ENCODE measurements at places on chromosomes 11 and 22.

DNA sequence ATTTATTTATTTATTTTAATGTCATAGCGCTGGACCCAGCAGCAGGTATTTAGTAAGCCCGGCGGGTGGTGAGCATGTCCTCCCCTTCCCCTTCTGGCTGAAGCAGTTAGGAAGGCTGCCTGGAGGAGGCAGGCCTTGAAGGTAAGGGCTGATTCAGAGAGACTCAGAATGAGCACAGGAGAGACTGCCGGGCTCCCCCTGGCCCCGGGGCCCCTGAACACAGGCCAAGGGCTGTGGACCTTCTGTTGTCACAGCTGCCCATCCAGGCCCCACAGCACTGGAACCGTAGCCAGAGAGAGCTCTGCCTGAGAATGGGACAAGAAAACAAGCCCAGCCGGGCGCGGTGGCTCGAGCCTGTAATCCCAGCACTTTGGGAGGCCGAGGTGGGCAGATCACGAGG is 52.8 kb downstream of the KCNJ4 start:
- DNase-seq: no peak

DNA sequence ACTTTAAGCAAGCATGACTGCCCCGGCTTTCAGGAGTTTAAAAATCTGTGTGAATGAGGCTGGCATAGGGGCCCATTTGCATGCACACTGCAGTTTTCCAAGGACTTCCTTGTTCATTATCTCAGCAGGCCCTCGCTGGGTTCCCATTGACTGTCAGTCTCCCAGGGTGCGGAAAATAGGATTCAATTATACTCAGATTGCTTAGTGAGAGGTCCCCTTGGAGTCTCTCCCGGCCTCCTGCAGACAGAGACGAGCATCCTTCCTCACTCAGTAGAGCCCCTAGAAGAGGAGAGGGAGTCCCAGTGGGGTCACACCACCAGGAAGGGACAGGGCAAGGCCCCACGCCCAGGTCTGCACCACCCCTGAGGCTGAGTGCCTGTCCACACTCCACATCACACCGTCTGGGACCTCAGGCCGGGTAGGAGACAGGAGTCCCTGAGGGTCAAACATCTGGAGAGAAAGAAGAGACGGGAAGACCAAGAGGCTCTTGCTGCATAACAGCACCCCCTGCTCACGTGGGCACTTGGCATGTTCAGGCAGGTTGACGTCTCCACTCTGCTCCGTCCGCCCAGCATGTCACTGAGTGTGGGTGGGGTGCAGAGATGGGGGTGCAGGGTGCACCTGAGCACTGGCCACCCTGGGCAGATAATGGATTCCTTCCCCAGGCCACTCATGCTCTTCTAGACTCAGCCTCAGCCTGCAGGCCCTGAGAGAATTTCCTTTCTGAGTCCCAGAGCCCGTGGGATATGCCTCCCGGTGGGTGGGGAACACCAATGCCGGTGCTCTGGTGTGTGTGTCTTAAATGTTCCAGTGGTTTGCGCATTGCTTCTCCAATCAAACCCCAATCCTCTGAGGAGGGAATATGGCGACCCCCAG is 58.8 kb downstream of the MCM5 start:
- no peak for DNase-seq

GRCh38 chr22:22343581-22344296 is 99.2 kb downstream of the VPREB1 start:
- no peak for DNase-seq

DNA sequence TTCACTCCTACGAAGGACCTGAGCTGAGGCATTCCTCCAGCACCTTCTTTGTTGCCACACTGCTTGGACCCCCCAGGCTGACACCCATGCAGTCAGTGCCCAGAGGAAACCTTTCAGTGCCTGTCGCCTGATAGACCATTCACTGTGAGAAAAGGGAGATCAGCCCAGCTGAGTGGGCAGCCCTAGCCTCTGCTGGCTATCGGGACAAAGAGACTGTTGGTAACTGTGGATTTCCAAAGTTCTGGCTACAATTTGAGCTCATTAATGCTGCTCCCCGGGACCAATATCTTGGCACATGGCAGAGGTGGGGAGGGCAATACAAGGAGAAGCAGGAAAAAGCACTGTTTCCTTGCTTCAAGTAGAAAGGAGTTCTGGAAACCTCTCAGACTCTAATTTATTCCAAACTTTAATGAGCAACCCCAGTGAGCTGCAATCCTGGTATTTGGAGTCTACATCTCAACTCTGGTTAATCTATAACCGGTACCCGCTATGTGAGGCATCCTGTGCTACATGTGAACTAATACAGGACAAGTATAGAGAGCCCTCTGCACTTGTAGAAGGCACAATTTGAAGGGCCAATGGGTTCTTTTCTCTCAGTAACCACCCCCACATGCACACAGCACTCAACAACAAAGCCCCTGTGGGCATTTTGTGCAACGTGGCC is 200.7 kb upstream of the NCAM1 start:
- no peak for DNase-seq

- DNase-seq: peak; percentile 47
Observed at GRCh38 chr22:25475257-25476022, 89.0 kb upstream of the GRK3 start.

DNA sequence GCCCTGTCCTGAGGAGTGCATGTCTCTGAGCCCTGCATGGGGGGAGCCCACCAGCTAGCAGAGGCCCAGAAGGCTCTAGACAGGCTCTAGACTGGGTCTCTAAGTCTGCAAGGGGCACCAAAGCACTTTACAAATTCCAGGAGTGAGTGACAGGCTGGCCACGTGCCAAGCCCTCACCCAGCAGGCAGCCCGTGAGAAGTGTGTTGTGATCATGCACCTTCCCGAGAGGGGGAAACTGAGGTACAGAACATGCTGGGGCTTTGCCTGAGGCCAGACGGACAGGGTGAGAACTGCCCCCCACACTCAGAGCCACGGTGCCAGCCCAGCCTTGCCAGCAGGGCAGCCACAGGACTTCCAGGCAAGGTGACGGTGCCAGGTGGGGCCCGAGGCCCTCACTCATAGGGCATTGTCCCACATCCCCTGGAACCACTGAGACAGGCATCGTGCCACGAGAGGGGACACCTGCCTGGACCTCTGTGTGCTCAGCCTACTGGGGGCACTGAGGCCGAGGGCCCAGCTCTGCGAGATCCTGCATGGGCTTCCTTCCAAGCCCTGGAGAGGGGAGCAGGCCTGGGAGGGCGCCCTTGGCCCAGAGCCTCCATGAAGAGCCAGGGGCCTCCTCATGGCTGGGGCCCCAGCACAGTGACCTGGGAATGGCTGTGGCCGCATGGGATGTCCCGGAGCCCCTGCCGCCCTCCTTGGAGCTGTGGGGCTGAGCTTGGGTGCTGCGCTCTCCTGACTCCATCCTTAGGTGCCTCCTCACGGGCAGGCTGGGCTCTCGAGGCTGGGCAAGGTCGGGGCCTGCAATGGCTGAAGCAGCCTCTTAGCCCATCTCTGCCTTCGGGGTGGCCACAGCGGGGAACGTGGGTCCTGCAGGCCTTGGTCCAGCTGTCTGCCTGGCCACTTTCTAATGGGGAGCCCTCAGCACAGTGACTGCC is 121.5 kb downstream of the KCNQ1OT1 start:
- no peak for DNase-seq

GRCh38 chr11:97019754-97020153 is 629.9 kb downstream of the JRKL start:
- no peak for DNase-seq

DNA sequence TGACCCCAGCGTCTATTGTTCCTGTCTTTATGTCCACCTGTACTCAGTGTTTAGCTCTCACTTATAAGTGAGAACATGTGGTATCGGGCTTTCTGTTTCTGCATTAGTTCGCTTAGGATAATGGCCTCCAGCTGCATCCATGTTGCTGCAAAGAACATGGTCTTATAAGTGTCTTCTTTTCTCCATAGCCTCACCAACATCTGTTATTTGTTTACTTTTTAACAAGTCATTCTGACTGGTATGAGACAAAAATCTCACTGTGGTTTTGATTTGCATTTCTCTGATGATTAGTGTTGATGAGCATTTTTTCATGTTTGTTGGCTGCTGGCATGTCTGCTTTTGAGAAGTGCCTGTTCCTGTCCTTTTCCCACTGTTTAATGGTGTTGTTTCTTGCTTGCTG is 21.7 kb upstream of the SLN start:
- no peak for DNase-seq

DNA sequence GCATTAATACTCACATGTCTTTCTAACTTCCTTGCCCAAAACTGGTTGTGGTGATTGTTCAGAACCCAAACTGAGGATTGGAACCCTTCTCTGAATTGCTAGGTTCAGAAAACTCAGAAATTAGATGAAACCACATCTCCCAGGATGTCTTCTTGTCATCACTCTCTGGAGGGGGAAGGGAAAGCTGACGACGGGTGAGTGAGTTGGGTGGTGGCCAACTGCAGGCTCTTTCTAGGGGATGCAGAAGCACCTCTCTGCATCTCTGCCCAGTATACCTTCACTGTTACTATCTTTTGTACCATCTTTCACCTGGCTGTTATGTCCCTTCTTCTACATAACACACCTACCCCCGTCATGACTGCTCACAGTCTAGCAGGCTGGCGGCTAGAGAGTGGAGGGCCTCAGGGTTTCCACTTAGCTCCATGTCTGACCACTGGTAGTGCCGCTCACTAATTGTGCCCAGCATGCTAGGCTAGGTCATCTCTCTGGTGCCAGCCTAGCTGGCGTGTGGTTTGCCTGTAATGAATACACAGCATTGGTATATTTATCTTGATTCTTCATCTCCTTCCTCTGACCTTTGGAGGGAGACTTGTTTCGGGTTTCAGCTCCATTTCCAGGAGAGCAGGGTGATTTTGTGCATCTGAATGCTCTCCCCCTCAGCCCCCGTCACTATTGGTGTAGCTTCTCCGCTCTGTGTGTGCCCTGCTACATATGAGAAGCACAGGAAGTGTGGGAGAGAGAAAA is 7.3 kb downstream of the GRAMD1B start:
- DNase-seq: no peak

DNA sequence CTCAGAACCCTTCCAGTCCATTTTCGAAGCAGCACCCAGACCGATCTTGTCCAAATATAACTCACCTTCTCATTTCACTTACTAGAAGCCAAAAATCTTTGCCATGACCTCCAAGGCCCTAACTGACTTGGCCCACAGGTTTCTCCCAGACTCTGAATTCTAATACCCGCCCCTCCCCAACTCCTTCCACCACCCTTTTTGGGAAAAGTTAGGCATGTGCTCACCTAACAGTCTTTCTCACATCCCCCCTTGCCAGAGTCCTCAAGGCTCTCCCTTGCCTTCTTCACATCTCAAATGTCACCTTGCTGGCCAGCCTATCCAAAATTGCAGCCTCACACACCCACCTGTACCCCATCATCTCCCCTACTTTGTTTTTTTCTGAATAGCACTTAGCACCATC is 369.3 kb downstream of the NXPE2 start:
- DNase-seq: no peak

DNA sequence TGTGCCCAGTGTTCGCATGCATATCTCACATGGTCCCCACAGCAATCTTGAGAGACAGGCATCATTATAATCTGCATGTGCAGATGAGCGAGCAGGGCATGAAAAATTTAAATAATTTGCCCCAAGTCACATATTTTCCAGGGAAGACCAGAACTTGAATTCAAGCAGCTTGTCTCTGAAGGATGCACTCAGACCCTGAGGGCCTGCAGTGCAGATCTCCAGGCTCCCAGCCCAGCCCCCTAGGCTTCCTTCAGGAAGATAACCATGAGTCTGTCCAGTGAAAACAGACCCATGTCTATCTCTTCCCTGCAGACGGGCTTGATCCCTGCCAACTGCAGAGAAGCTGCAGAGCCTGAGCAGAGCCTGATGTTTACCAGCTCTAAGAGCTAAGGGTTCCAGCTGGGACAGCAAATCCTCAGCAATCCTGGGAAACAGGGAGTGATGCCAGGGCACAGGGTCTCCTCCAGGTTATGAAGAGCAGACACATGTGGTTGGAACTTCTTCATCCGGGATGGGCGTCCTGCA is 55.1 kb downstream of the NAV2 start:
- DNase-seq: no peak

GRCh38 chr11:87878373-87878825 is 296.8 kb downstream of the RAB38 start:
- DNase-seq: no peak

- peak; percentile 91 for DNase-seq
Observed at GRCh38 chr11:69644071-69644961, 3.4 kb downstream of the CCND1 start.

DNA sequence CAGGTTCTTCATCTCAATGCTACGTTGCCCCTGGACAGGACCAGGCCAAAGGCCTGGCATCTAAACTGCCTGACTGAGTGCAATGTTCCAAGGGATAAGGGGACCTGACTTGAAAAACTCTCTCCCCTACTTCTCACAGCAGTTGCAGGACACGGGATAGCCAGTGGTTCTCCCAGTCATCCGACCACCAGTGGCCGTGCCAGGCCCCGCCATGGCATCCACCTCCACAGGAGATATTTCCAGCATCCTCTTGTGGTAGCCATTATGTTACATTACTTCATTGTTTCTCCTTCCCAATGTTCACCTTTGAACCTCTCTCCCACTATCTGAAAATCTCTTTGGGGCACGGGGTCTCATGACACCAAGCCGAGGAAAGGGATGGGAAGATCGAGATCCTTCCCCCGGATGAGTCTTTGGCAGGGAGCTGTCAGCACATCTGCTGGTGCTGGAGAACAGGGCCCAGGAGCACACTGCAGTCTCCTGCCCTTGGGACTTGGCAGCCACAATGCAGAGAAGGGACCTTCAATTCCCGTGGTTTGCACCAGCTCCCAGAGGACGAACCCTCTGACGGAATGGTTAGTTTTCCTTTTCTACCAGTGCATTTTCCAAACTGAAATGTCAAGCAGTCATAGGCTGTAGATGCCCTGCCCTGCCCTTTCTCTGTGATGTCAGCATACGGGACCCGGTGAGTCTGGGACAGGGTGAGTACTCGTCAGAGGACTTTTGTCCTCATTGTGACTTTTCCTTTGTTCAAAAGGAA is 121.2 kb downstream of the ETS1 start:
- DNase-seq: no peak

Measured in retinal pigment epithelial cell (primary cell).